Activated T-cell treated with anti-CD3 and anti-CD28 coated beads, Interleukin-2, amount 50 U/mL, for 48 hours (primary cell): ENCODE measurements at places on chromosomes 7 and 10.

DNA sequence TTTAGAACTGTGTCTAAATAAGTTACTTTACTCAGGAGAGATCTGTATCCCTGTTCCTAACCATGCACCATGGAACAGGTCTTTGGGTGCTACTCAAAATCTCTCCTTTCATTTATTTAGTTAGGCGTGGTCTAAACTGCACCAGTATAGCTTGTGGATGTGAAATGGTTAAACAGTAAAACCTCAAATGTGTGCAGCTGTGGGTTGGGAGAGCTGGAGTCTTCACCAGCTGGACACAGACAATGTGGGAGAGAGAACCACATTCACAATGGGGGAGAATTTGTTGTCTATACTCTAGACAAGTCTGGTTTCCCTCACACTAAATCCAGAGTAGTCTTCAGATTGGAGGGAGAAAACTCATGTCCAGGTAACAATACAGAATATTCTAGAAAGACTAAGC lies 31.2 kb upstream of the IKZF1 start:
- DNase-seq, result no peak

- no peak for DNase-seq
These were observed 29.6 kb upstream of the ICA1 start for GRCh38 chr7:8291397-8292141.

GRCh38 chr10:3468919-3469638 lies 296.5 kb upstream of the PITRM1 start:
- peak; percentile 30 for DNase-seq

- no peak for DNase-seq
These were observed 43.9 kb upstream of the OPALIN start for GRCh38 chr10:96402417-96403305.

GRCh38 chr10:102931643-102932042 lies 13.5 kb downstream of the CNNM2 start:
- DNase-seq, result no peak

GRCh38 chr10:78328592-78329404 lies 295.1 kb downstream of the RPS24 start:
- DNase-seq, result no peak

DNA sequence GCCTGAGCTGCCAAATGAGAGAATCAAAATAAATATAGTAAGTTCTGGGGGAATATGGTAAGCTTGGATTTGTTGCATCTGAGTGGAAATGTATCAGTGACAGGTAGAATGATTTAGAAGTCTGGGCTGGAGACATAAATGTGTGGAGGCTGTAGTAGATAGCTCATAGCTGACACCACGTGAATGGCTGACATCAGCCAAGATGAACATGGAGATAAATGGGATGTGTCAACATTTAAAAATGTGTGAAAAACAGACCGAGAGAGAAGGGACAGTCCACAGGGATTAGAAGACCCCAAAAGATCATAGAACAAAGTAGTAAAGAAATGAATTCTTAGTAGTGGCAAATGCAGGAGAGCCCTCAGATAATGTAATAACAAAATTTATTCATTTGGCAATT lies 40.9 kb downstream of the NAMPT start:
- DNase-seq, result no peak

DNA sequence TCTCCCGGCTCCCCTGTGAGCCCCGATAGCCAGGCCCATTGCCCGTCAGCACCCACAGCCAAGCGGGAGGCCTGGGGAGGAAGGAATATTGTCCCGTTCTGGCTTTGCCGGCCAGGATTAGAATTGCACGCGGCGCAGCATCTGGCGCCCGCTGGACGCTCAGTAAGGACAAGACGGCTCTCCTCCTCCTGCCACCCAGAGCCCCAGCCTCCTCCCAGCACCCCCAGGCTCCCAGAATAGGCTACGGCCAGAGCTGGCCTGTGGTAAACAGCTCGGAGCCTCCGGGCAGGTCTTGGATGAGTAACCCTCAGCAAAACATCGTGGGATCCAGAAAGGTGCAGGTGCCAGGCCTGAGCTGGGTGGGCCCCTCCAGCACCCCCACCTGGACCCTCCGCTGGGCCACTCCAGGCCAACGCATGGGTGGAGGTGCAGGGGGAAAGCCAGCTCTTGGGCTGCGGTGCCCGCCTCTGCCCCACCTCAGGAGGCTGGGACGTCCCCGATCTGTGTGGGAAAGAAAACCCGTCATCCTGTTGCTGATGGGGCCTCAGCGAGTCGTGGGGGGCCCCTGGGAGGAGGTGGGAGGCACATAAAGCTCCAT lies 5.8 kb upstream of the FAM20C start:
- no peak for DNase-seq

DNA sequence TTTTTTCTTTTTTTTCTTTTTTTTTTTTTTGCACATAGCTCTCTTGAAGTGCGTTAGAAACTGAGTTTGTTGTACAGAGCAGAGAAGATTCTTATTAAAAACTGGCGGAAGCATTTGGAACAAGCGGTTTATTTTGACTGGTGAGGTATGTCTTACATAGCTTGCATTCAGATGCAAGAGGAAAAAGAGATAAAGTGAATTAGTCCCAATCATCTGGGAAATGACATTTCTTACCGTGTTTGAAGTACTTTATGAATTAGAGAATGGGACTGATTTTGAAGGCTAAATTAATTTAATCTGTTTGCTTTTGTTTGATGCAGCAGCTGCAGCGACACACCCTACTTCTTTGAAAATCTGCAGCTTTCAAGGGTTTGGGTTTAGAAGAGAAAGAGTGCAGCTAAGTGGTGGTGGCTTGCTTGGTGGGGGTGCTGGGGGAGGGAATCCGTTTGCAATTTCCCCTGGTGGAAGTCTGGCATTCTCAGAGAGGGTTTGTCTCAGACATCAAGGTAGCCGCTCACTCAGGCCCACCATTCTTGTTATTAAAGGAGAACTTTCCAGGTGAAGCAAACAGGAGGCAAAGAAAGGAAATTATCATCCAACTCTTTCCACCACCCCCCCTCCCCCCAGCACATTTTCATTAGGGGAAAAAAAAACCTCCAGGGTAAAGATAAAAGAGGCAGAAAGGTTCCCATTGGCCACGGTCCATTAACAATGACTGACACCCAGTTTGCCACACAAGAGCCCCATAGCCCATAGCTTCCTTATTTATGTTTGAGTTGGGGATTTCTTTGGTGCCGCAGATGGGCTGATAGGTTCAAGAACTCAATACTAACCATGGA lies 231.7 kb downstream of the SKIDA1 start:
- no peak for DNase-seq

DNA sequence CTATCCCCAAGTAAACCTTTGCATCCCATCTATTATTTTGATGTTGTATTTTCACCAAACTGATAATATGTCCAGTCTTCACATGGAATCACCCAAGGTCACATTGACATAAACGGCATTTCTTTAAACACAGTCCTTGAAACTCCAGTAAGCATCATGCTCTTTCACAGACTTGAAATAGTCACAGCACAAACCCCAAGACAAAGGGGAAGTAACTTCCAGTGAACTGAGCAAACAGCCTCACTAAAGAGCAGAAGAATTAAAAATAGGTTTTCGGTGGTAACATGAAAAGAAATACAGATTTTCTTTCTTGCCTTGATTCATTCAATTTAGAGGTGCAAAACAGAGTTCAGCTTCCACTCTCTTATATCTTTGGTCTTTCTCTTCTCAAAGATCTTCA lies 253.7 kb downstream of the SFMBT2 start:
- no peak for DNase-seq

GRCh38 chr7:93821463-93821862 lies 69.1 kb downstream of the TFPI2 start:
- DNase-seq, result no peak

GRCh38 chr7:44264221-44264931 lies 61.0 kb downstream of the CAMK2B start:
- no peak for DNase-seq

- no peak for DNase-seq
These were observed 7.7 kb downstream of the UBTD1 start for GRCh38 chr10:97506199-97506991.

GRCh38 chr7:118657391-118658005 lies 433.0 kb downstream of the ANKRD7 start:
- DNase-seq, result no peak
